Renal cortex interstitium (tissue), 15 donors: ENCODE measurements at places on chromosomes 16 and 17. TPM values are rescaled to one million over a fixed set of nuclear protein-coding genes. Genes with fewer than 3 reads are reported as not detected.

DNA sequence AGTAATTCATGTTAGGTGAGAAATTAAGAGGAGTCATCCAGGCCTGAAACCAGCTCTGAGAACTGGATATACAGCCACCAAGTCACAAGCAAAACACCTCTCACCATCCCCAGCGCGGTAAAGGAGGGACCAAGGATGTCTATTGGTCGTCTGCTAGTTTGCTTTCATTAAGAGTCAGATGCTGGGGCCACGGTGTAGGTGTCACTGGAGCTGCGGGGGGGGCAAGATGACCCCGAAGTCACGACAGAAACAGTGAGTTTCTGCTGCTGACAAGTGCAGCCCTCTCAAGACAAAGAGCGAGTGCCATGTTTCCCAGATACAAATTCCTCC, 790 bp downstream of the NCBP3 start:
- DNase-seq: no peak

DNA sequence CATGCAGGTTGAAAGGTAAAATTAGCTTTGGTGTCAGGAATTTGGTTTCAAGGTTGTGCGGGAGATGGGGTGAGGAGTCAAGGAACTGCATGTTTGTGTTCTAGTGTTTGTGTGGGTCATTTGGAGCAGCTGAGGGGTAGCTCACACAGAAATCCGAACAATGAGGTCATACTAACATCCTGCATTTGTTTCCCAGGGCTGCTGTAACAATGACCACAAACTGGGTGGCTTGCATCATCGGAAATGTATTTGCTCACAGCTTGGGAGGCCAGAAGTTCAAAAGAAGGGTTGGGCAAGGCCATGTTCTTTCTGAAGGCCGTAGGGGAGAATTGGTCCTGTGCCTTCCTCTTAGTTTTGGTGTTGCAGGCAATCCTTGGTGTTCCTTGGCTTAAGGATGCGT, 287.4 kb downstream of the HAPSTR1 start:
- no peak for DNase-seq

GRCh38 chr17:67693811-67694210, 23.9 kb upstream of the NOL11 start:
- no peak for DNase-seq

DNA sequence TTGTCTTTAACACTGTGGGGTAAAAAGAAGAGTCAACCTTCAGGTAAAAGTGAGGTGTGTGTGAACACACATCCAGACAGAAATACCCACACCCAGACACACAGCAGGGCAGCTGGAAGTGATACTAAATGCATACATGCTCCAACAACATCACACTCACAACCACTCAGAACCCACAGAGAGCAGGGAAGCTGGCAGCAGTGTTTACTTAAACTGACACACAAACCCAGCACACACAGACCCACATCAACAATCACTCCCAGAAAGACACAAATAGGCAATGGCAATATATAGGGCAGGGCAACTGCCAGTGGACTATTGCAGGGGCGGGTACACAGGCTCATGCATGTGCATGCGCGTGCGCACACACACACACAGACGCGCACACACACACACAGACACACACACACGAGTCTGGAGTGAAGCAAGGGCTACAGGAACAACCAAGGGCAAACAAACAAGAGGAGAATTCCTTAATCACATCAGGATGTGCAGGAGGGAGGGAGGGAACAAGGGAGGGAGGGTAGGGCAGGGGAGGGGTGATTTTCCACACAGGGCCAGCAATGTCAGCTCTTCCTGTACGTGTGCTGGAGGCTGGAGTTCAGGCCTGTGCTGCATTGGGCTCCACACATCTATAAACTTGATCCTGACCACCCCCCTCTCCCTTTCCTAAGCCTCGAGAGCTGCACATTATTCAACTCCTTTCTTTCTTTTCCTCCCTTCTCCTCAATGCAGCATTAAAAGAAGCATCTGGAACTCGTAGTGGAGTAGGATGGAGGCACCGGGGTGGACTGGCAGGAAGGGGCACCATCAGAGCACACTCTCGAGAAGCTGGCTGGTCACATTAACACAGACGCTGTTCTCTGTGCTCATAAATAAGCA, 30.1 kb downstream of the HIC1 start:
- no peak for DNase-seq

Gene TMEM204
- polyA plus RNA-seq: 15.9 TPM

Gene KRTAP2-3
- not detected for polyA plus RNA-seq

Gene C17orf50
- not detected for polyA plus RNA-seq
